SW480 (cell line): ENCODE measurements at places on chromosomes 6 and 20.

DNA sequence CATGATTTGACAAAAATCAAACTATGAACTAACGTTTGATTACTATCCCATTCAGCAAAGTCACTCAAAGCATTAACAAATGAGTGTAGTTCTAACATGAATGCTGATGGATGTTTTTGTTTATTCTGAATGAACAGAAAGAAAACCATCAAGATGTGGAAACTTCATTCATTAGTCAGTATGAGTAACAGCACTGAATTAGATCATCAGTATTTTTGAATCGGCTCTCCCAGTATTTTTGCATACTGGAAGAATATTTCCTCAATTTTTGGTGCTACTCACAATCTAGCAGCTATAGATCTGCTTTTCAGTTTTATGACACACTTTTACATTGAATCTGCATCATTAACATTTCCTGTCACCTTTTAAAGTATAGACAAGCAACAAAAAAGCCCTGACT lies 63.8 kb upstream of the CD83 start:
- DNase-seq: no peak

DNA sequence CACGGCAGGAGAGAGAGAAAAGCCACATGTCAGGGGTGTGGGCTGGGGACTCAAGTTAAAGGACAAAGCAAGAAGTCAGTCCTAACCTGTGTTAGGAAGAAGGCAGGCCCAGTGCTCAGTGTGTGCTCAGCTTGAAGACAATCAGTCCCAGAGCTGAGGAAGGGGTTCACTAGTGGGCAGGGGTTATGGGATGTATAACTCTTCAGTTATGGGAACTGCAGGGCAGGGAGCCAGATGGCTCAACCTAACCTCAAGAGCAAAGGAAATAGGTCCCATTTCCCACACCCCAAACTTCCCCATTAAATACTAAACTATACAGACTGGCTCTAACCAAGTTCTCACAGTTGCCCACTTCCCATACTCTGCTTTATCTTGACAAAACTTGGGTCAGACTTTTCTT lies 7.4 kb upstream of the SSTR4 start:
- no peak for DNase-seq

DNA sequence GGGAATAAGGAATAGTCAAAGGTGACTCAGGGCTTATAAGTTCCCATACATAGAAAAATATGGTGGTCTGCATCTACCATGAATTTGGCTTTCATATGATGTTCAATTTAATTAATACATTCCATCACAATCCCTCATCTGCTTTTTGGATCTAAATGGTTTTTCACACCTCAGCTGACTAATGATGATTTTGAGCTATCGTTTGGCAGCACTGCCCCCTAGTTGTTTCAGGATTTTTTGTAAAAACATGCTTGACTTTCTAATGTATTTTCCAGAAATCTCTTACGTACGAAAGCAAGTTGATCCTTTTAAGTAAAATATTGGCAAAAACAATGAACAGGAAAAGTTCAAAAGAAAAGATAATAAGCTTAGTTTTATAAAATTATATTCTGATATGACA lies 408.6 kb upstream of the ADGRB3 start:
- DNase-seq: no peak

GRCh38 chr6:147447835-147448611 lies 60.5 kb upstream of the SAMD5 start:
- peak; percentile 76 for DNase-seq

DNA sequence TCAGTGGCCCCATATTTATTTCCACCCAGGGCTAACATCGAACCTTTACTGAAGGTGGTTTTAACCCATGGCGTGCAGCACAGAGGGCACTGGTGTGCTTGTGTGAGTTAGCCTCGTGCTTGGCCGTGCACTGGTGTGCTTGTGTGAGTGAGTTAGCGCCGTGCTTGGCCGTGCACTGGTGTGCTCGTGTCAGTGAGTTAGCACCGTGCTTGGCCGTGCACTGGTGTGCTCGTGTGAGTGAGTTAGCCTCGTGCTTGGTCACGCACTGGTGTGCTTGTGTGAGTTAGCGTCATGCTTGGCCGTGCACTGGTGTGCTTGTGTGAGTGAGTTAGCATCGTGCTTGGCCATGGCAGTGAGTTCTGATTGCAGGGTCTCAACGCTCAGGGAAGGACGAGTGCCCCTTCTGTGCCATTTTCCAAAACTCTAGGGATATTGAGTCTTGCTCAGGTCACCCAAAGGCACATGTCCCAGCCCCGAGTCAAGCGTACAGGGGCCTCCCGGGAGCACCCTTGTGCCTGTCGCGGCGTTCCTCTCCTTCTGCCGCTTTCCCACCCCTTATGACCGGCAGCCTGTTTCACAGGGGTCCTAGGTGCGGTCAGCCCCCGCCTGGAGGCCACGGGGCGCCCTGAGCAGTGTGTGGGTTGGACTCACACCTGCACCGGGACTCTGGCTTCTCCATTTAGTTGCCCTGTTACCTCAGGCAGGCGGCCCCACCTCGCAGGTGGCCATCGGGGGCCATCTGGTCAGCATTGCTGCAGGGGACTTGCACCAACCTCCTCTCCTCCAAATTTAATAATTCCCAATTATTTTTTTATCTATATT lies 399.1 kb downstream of the CDH4 start:
- no peak for DNase-seq

GRCh38 chr6:72132427-72132826 lies 246.1 kb downstream of the RIMS1 start:
- DNase-seq: no peak
